ENCODE measurements at places on chromosomes 7 and 10.

- no peak for DNase-seq
Measured at GRCh38 chr7:108246227-108246837, 116.2 kb upstream of the LAMB4 start.

GRCh38 chr10:51400392-51401096 lies 298.9 kb downstream of the CSTF2T start:
- no peak for DNase-seq

- DNase-seq: no peak
Measured at GRCh38 chr10:59934701-59935100, 28.3 kb upstream of the CCDC6 start.

- DNase-seq: no peak
Measured at GRCh38 chr10:94760586-94761178, 1.8 kb upstream of the CYP2C19 start.

DNA sequence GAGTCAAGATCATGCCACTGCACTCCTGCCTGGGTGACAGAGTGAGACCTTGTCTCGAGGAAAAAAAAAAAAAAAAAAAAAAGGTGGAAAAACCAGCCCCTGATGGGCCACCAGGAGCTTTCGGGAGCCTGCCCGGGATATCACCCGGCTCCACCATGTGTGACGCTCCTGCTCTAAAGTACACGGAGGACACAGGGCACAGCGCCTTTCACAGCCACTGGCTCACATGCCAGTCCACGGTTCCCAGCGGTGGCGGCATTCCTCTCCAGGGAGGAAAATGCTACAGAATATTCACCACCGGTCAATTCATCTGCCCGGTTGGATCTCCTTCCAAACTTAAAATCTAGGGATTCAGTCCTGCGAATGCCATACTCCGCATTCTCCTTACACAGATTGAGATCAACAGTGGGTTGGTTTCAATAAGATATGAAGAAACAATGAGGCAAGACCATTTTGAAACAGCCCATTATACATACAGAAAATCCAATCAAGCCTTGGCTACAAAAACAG lies 81.2 kb downstream of the CTBP2 start:
- no peak for DNase-seq

- no peak for DNase-seq
Measured at GRCh38 chr7:155358066-155358947, 60.6 kb downstream of the INSIG1 start.

DNA sequence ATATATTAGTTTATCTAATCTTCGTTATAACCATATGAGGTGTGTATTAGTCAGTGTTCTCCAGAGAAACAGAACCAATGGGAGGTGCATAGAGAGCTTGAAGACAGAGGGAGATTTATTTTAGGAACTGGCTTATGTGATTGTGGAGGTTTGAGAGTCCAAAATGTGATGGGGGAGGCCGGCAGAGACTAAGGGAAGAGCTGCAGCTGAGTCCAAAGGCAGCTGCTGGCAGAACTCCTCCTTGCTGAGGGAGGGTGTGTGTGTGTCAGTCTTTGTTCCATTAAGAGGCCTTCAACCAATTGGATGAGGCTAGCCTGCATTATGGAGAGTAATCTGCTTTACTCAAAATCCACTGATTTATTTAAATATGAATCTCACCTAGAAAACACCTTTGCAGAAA lies 165.1 kb downstream of the SH3PXD2A start:
- DNase-seq: no peak

DNA sequence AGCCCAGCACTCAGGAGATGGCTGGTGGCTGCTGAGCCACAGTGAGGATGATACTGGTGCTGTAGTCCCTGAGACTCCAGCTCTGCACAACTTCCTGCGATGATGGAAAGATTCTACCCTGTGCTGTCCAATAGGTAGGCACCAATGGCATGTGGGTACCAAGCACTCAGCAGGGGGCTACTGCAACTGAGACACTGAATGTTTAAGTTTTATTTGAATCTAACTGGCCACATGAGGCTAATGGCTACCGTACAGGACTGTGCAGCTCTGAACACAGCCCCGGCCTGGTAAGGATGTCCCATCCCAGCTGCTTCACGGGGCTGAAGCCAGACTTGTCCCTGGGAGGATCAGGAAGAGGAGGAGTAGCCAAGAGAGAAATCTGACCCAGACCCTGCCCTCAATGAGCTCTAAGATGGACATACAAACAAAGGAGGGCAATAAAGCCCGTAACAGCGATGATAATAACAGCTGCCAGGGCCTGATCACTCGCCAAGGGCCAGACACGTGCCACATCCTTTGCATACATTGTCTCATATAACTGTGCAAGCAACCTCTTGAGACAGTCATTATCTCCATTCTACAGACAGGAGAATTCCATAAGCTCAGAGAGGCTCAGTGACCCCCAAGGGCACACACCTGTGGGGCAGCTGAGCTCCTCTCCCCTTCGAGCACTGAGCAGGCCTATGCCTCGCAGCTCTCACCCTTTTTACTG lies 3.8 kb downstream of the GPRIN2 start:
- no peak for DNase-seq

DNA sequence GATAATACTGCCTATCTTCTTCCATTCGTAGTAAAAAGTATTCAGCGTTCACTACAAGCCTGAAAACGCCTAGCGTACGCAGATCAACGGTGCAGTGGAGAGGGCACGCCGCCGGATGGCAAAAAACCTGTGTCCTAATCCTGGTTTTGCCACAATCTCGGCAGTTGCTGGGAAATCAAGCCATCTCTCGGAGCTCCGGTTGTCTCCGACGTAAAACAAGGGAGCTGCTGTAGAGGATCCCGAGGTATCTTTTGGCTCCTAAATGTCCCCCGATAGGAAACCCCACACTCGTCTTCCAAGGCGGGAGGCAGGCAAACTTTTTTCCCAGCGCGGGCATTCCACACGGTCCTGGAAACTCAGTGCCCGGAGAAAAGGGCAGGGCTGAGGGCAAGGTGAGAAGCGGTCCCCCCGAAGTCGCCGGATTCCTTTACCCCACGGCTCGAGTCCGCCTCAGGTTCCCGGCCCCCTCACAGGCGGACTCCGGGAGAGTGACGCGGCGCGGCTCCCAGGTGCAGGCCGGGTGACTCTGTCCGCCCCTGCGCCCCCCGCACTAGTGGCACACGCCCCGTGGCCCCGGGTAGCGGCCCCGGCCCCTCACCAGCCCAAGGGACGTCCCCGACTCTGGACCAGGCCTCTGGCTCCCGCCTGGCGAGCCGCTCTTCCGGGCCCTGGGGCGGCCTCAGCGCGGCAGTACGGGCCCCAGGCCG lies 649 bp downstream of the IDE start:
- DNase-seq: peak; percentile 3

DNA sequence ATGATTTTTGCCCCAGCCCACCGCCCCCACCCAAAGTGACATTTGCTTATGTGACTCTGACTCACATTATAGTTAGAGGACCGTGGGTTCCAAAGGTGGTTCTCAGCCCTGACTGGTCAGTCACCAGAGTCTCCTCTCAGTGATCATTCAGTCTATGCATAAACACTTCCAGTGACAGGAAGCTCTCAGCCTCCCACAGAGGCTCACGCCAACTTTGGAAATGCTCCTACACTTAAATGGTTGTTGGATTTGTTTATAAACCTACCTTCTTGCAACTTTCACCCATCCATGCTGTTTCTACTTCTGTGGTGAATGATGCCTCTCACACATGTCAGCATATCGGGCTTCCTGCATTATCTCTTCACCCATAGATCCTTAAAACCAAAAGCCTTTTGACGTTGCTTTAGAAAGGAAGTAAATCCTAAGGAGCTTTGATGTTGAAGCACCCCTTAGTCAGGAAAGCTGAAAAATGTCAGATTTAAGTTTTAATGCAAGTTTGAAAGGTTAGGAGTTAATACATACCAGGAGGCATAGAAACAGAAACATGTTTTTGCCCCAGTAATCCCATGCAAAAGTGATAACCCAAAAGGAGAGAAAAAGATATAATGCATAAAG lies 46.5 kb upstream of the FGL2 start:
- no peak for DNase-seq

GRCh38 chr10:107831772-107832171 lies 667.3 kb upstream of the SORCS1 start:
- no peak for DNase-seq

DNA sequence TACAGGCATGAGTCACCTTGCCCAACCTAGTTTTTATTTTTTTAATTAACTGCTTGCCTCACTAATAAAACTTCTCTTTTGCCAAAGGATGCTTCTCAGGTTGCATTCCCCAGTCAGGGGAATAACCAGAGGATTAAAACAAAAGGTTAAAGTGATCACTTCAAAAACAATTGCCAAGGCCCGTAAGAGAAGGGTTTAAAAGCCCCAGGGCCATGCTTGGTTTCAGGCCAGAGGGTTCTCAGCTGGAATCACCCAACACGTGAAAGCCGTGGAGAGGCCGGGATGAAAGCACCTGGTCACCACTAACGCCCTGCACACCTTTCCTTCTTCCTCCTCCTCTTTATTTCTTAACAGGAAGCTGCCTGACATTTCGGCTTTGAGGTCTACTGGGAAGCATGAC lies 587.5 kb downstream of the PTPRN2 start:
- DNase-seq: peak; percentile 28

DNA sequence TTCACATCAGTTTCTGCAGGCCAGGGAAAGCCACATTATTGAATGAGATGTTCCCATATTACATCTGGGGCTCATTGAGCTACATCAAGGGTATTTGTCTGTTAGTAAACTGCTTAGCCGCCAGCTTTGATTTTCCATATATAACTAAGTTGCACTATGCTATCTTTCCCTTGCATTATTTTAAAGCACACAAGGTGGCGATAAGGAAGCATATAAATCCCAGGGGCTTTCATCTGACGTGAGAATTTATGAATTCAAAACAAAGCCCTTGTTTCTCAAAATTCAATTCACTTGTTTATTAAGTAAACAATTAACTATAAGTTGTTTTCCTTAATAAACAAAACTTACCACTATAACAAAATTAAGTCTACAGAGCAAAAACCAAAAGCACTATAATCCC lies 334.1 kb upstream of the TPK1 start:
- DNase-seq: peak; percentile 56

DNA sequence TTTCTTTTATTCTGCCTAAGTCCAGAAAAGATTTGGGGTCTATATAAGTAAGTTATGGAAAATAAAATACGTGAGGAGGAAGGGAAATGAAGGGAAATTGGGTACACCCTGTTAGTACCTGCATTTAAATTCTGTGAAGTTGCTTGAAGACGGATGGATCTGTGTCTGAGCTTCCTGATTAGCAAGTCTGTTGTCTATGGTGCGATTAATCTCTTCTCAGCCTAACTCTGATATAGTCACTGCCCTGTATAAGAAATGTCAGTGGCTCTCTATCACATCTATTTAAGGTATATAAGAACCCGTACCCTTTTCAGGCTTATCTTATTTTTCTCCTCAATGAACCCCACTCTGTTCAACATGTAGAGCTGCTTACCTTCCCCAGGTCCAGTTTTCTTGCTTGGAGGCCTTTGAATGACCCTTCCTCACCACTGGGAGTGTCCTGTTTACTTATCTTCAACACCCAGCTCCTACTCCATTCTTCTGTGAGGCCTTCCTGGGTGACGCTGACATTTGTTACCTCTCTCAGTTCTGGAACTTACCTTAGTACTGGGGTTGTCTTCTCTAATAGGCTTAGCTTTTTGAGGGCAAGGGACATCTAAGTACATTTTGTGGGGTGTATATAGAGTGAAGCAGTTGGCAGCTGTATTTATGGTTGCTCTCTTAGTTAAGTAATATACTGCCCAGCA lies 149.6 kb upstream of the PRPS1L1 start:
- no peak for DNase-seq

DNA sequence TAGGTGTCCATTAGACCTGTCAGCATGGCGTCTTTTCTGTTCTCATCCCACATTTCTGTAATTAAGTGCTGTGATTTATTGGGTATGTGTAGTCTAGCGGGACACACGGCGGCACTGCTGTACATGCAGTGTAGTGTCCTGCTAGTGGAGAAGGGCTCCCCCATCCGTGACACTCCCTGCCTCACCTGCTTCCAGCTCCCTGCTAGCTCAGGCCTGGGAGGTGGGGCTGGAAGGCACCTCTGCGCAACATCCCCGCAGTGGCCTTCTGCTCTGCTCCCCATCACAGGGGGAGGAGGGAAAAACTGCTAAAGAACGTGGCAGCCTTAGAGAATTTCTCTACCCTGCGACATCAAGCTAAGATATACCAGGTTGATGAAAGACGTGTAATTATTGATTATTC lies 19.5 kb downstream of the SEPHS1 start:
- no peak for DNase-seq

- DNase-seq: no peak
Measured at GRCh38 chr10:105259201-105259600, 618.1 kb downstream of the SORCS3 start.

- peak; percentile 21 for DNase-seq
Measured at GRCh38 chr10:48604991-48605508, at the start of gene ARHGAP22. ARHGAP22 (minus strand) TSS chr10:48605073; CDS start chr10:48604796, 277 bp downstream.

DNA sequence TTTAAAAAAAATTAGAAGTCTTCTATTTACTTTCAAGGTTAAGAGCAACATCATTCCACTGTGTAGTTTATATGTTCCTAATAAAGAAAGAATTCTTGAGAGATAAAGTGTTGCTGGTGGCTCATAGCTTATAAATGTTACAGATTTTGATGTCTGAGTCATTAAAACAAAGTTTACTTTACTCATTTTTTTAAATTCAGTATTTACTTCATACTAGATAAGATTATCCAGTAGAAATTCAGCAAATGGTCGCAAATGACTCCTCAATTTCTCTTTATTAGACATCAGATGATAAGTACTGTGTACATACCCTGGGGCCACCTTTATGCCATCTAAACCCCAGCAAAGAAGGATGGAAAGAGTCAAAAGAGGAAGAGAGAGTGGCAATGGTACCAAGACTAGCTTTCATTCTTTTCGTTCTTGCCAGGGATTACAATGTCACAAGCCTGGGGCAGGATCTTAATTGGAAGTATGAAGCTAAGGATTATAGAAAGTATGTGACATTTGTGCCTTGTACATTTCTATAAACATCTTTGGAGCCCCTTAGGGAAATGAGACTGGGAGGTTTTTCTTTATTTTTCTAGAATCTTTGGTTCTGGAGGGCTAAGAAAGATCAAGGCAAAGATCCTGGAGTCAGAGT lies 206.1 kb downstream of the CHRM2 start:
- no peak for DNase-seq
